ENCODE measurements at places on chromosomes 12 and 14. TPM values are rescaled to one million over a fixed set of nuclear protein-coding genes. Genes with fewer than 3 reads are reported as not detected.
A peak's percentile ranks its signal among the peaks of the same experiment; 100 is the strongest.

- DNase-seq: peak; percentile 74
- no peaks in the 10 kb centered on the region for H3K27me3 ChIP-seq
- H3K4me3 ChIP-seq: peak overlapping the region; percentile 76
- H3K36me3 ChIP-seq: no peaks in the 10 kb centered on the region
- H3K4me1 ChIP-seq: peaks cover 85% of the 10 kb centered on the region
- H3K27ac ChIP-seq: peak overlapping the region; percentile 95
Observed at GRCh38 chr12:111434680-111435338, 29.1 kb downstream of the SH2B3 start.

GRCh38 chr12:90064852-90065801, 356.5 kb upstream of the ATP2B1 start:
- no peak for DNase-seq
- H3K27ac ChIP-seq: no peak overlapping the region
- H3K4me1 ChIP-seq: no peaks in the 10 kb centered on the region
- H3K4me3 ChIP-seq: no peak overlapping the region
- H3K27me3 ChIP-seq: no peaks in the 10 kb centered on the region
- no peaks in the 10 kb centered on the region for H3K36me3 ChIP-seq

DNA sequence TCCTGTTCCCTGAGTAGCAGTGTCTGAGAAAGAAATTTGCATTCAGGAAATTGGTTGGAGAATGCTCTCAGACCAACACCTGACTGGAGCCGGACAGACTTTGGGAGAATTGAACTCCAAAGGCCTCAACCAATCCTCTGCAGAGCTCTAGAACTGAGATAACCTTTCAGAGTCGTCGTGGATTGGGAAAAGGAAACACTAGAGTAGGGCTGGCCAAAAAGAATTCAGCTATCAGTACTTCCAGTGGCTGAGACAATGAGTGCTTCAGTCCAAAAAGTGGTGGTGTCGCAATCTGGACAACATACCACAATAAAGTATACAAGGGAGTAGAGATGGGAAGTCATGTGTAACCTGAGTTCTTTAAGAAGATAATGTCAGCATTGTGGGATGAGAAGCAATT, 377.1 kb downstream of the SLC16A7 start:
- no peak overlapping the region for H3K27ac ChIP-seq
- DNase-seq: no peak
- no peaks in the 10 kb centered on the region for H3K36me3 ChIP-seq
- H3K4me1 ChIP-seq: no peaks in the 10 kb centered on the region

Gene ACSM4
- not detected for total RNA-seq

DNA sequence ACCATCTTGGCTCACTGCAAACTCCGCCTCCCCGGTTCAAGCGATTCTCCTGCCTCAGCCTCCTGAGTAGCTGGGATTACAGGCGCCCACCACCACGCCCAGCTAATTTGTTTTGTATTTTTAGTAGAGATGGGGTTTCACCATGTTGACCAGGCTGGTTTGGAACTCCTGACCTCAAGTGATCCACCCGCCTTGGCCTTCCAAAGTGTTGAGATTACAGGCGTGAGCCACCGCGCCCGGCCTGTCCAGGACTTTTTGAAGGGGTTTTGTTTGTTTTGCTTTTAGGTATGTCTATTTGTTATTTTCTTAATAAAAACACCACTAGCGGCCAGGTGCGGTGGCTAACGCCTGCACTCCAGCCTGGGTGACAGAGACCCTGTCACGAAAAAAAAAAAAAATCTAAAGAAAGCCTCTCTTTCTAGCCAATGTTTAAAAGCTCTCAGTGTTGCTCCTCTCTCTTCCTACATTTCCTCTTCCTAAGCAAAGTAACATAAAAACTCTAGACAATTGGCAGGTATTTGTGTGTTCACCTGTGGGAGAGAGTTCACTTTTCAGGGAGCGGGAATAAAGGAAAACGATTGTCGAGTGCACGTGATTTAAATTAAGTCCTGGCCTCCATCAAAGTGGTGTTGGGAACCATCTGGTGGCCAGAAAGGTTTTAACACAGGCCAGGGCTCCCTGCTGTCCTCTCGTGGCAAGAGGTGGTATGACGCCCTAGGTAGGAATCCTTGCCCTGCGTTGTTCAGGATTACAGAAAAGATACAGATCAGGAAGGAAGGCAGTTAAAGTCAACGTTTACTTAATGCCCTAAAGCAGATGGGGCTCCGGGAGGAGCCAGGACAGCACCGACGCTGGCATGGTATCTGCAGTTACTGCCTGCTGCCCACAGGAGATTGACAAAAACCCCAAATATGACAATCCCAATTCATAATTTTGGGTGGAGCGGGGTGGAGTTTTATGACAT, 36.2 kb upstream of the ATP23 start:
- no peaks in the 10 kb centered on the region for H3K36me3 ChIP-seq
- peak overlapping the region; percentile 64 for H3K4me3 ChIP-seq
- peaks cover 3% of the 10 kb centered on the region for H3K27me3 ChIP-seq

- no peak overlapping the region for H3K4me3 ChIP-seq
- H3K4me1 ChIP-seq: no peaks in the 10 kb centered on the region
- DNase-seq: no peak
- no peaks in the 10 kb centered on the region for H3K36me3 ChIP-seq
- H3K27me3 ChIP-seq: no peaks in the 10 kb centered on the region
Observed at GRCh38 chr14:104049576-104050240, 35.8 kb upstream of the ASPG start.

DNA sequence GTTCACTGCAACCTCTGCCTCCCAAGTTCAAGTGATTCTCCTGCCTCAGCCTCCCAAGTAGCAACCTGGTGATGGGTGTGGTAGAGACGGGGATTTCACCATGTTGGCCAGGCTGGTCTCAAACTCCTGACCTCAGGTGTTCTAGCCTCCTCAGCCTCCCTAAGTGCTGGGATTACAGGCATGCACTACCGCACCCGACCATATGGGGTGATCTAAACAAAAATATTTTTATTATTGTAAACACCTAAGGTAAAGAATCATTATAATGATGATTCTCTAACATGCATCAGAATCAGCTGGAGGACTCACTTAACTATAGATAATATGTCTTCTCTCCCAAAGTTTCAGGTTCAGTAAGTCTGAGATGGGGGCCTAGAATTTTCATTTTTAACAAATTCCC, 96.2 kb upstream of the ALG10 start:
- no peak for DNase-seq
- H3K4me1 ChIP-seq: no peaks in the 10 kb centered on the region
- no peaks in the 10 kb centered on the region for H3K36me3 ChIP-seq
